ENCODE measurements at places on chromosomes 12 and 14. TPM values are rescaled to one million over a fixed set of nuclear protein-coding genes. Genes with fewer than 3 reads are reported as not detected.

Gene P2RX7
- 7.3 TPM for total RNA-seq

Gene RAPGEF3
- total RNA-seq, result 4.7 TPM

Gene RHEBL1
- 8.6 TPM for total RNA-seq

Gene CRACR2A
- 28.0 TPM for total RNA-seq

DNA sequence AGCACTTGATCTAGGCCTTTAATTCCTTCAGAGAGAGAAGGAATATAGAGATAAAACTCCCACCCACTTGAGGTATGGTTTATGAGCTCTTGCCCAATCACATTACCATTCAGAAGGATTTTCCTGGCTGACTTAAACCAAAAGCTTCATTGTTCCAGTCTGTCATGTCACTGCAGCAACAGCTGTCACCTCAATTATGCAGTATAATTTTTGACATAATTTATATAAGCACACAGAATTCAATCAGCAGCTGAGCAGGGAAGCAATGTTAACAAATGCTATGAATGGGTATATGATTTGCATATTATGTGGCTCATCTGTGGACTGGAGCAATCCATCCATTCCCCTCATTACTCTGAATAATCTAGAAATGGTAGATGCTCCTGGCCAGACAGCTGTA, 40.3 kb downstream of the CBX5 start:
- H3K4me1 ChIP-seq, result peaks cover 34% of the 10 kb centered on the region
- H3K27ac ChIP-seq, result peak overlapping the region; percentile 52
- H3K36me3 ChIP-seq, result peaks cover 38% of the 10 kb centered on the region
- H3K4me3 ChIP-seq, result no peak overlapping the region
- no peaks in the 10 kb centered on the region for H3K27me3 ChIP-seq

DNA sequence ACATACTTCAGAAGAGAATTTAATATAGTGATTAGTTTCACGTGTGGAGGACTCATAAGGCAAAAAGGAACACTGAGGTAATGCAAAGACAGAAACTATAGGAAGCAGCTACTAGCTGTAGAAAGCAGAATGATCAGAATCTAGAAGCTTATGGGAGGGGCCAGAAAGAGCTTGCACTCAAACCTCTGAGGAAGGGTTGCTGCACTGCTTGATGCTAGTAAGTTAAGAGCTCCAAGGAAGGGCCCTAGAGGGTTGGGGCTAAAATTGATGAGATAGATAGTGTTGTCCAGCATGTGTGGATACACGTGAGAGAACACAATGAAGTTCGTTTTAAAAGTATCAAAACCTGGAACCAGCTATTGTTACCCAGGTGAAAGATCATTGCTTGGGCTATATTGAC, 311.1 kb downstream of the SLC6A15 start:
- H3K27me3 ChIP-seq, result no peaks in the 10 kb centered on the region
- H3K27ac ChIP-seq, result no peak overlapping the region
- no peak overlapping the region for H3K4me3 ChIP-seq
- no peak for DNase-seq

- DNase-seq, result no peak
- H3K36me3 ChIP-seq, result peaks cover 12% of the 10 kb centered on the region
- H3K4me1 ChIP-seq, result peaks cover 58% of the 10 kb centered on the region
- H3K27me3 ChIP-seq, result no peaks in the 10 kb centered on the region
- peak overlapping the region; percentile 15 for H3K27ac ChIP-seq
- peak overlapping the region; percentile 53 for H3K4me3 ChIP-seq
Observed at GRCh38 chr12:123122626-123123025, 28.3 kb downstream of the PITPNM2 start.

DNA sequence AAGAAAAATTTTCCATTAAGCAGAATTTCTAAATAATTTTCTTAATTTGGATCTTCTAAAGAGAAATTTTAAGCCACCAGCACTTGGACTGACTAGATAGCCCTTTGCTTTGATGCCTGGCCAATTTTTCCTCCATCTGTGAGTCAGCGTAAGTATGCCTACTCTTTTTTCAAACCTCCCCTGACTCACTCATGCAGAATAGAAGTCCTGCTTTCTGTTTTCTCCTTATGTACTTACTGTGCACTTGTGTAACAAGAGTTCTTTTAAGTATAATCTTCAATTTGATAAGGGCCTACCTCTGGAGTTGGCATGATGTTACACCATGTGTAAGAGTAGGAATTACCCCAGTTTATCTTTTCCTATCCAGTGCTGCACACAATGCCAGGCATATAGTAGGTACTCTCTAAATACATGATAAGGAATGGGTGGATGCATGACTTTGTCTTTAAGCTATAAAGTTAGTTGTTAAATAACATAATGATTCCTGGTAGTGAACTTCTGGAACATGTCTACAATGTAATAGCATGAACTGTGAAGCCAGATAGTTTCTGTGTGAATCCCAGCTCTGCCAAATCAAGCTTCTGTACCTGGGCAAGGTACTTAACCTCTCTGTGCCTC, 329.6 kb downstream of the TMTC2 start:
- no peaks in the 10 kb centered on the region for H3K27me3 ChIP-seq
- no peak for DNase-seq
- no peak overlapping the region for H3K27ac ChIP-seq

DNA sequence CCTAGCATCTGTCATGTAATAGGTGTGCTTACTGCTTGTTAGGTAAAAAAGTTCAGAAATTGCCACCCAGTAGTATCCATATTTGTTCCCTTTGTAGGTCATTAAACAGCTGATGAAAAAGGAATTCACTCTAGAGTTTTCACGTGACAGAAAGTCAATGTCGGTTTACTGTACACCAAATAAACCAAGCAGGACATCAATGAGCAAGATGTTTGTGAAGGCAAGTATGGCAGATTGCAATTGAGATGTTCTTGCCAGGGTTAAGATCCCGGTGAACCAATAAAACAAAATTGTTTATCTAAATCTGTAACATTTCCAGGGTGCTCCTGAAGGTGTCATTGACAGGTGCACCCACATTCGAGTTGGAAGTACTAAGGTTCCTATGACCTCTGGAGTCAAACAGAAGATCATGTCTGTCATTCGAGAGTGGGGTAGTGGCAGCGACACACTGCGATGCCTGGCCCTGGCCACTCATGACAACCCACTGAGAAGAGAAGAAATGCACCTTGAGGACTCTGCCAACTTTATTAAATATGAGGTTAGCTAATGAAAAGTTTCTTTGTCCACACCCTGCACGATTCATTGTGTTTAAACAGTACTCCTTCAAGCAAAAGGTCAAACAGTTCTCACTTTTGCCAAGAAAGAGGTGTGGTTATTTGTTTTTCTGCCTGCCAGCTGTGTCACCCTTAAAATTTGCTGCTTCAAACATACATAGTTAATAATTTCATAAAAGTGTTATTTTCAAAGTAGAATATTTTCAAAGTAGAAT, 58.3 kb downstream of the ATP2A2 start:
- no peak overlapping the region for H3K27ac ChIP-seq
- H3K36me3 ChIP-seq, result peaks cover 70% of the 10 kb centered on the region
- H3K4me1 ChIP-seq, result no peaks in the 10 kb centered on the region
- DNase-seq, result no peak
- H3K4me3 ChIP-seq, result no peak overlapping the region
- no peaks in the 10 kb centered on the region for H3K27me3 ChIP-seq

- no peak overlapping the region for H3K27ac ChIP-seq
- peaks cover 7% of the 10 kb centered on the region for H3K27me3 ChIP-seq
- no peak overlapping the region for H3K4me3 ChIP-seq
- DNase-seq, result no peak
Observed at GRCh38 chr12:94948232-94948810, 55.2 kb downstream of the NDUFA12 start.

All from activated T-helper 1 cell treated with anti-CD3 and anti-CD28 coated beads, Interleukin-12 subunit alpha, Interleukin-12 subunit beta, Interleukin-2, Interleukin-4 antibody, amounts not matched to agents 30 ng/mL and 10 ng/mL and 1 ng/mL, durations not matched to agents 14 hours and 24 hours and 36 hours (primary cell).